ENCODE measurements at places on chromosomes 1 and 21.

DNA sequence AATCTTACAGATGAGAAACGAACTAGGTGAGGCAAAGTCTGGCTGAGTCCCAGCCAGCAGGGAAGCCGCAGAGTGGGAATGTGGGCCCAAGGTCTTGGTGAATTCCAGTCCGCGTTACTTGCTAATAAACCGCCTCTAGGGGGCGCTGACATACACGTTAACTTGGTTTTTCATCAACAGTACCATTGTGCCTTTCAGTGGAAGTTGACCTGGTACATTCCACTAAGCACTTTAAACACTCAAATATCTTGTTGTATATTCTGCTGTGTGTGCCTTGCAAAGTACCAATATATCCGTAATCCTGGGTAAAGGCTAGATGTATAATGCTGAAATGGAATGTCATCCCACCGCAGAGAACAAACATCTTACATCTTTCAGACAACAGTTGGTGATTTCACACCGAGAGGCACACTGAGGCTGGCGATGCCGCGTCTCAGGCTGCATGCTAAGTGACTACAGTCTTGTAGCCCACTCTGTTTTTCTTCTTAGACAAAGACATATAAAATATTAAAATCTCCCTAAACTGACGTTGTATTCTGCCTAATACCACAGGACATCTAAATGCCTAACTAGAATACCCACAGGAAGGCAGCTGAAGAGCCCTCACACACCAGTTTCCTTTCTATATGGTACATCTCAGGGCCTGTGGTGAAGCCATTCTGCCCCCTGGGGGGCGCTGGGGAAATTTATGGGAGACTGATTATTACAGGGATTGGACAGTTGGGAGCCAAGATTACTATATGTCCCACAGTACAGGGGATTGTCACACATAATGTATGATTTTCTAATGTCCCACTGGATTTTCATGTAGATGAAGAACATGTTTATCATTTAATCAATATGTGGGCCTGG lies 49.2 kb upstream of the C1orf198 start:
- DNase-seq, result peak; percentile 62

GRCh38 chr1:950881-951280 lies 8.2 kb downstream of the NOC2L start:
- DNase-seq, result no peak

DNA sequence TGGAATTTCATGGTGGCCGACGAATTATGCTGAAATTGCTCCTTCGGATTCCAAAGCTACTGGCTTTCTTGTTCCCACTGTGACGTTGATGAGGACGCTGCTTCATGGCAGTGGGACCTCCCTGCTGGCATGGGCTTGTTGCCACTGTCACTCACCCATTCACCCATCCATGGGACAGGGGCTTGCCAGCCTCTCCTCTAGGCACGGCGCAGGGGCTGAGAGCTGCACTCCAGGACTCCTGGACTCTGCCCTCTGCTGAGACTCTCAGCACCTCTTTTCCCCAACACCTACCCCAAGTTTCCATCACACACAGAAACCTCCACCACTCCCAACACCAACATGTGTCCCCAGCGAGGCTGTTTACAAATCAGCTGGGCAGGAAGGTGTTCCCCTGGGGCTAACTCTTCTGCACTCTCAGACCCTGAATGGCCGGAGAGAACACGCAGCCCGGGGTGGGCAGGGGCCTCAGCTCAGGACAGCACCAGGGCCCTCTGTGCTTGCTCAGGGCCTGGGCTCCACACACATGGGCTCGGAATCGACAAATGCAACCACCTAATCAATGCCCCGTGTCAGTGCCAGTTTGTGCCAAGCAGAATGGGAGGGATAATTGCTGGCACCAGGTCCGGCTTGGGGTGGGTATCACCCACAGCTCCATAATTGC lies 3.1 kb downstream of the ITGB2 start:
- no peak for DNase-seq

DNA sequence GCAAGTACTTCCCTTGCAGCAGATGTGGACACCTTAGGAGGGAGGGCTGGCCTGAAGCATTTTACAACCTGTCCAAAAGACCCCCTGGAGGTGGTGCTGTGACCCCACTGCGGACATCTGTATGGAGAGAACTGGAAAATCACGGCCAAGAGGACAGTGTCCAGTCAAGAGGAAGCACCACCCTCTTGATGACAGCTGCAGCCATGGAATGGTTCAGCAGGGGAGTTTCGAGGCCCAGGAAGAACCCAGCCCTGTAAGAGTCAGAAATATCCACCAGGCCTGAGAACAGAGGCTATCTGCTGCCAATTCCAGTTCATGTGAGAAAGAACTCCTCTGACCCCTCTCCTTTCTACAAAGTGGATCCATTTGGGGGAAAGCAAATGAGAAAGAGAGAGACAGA lies 126.8 kb downstream of the PLXNA2 start:
- DNase-seq, result no peak

- no peak for DNase-seq
Observed at GRCh38 chr1:55055951-55056631, 16.7 kb downstream of the PCSK9 start.

- no peak for DNase-seq
Observed at GRCh38 chr1:205535866-205536758, 31.6 kb downstream of the CDK18 start.

- no peak for DNase-seq
Observed at GRCh38 chr21:20016435-20017005, 981.7 kb upstream of the NCAM2 start.

All from stimulated activated CD4-positive, alpha-beta T cell treated with anti-CD3 and anti-CD28 coated beads, Interleukin-2, amount 100 ng/mL, for 4 hours (primary cell).